ENCODE measurements at places on chromosomes 11 and 22. TPM values are rescaled to one million over a fixed set of nuclear protein-coding genes. Genes with fewer than 3 reads are reported as not detected.

TEX12 gene
- total RNA-seq, result 0.29 TPM

IZUMO1R gene
- not detected for total RNA-seq

SCO2 gene
- total RNA-seq, result 2.9 TPM

MAPK8IP1 gene
- 6.6 TPM for total RNA-seq

NUP50 gene
- total RNA-seq, result 86.7 TPM

MAP4K2 gene
- 66.3 TPM for total RNA-seq

RNF26 gene
- total RNA-seq, result 7.2 TPM

MMP3 gene
- not detected for total RNA-seq

BIK gene
- total RNA-seq, result 0.76 TPM

MYOD1 gene
- not detected for total RNA-seq

NPTXR gene
- 0.38 TPM for total RNA-seq

KRTAP5-9 gene
- not detected for total RNA-seq

OAF gene
- 26.9 TPM for total RNA-seq

JHY gene
- total RNA-seq, result 2.0 TPM

TSGA10IP gene
- total RNA-seq, result not detected

TMEM45B gene
- 0.33 TPM for total RNA-seq

CRYBB3 gene
- total RNA-seq, result not detected

TRIM29 gene
- total RNA-seq, result not detected

ACR gene
- total RNA-seq, result 0.38 TPM

MUS81 gene
- 53.7 TPM for total RNA-seq

DSCAML1 gene
- total RNA-seq, result not detected

All from vein endothelial cell (primary cell).